ENCODE measurements at places on chromosomes 1 and 21.

- ATAC-seq, result no peak
These were observed 36.9 kb upstream of the BACH1 start for GRCh38 chr21:29261555-29262540.

DNA sequence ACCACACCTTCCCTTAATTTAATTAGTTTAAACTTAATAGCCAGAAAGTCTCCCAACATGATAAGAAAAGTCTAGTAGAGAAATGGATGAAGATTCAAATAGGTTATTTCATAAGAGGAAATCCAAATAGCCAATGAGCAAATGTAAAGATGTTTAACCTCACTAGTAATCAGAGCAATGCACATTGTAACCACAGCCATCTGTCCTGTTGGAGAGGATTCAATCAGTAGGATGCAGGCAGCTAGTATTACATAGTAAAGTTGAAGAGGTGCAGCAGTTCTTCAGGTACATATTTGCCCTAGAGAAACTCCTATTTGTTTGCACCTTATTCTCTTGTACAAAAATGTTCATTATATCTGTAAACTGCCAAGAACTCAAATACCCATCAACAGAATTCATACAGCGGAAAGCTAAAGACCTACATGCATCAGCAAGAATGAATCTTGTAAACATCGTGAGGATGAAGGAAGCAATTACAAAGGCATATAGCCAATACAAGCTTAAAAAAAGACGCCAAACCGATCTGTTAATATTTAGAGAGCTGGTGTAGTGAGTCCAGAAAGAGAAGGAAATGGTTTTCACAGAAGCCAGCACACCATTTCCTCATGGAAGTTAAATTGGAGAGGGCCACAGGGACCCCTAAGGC, 27.9 kb downstream of the DIP2A start:
- ATAC-seq, result no peak

GRCh38 chr1:204130981-204131892, 20.6 kb downstream of the ETNK2 start:
- no peak for ATAC-seq

- ATAC-seq, result peak; percentile 58
These were observed 17.1 kb downstream of the ZP4 start for GRCh38 chr1:237873487-237874211.

DNA sequence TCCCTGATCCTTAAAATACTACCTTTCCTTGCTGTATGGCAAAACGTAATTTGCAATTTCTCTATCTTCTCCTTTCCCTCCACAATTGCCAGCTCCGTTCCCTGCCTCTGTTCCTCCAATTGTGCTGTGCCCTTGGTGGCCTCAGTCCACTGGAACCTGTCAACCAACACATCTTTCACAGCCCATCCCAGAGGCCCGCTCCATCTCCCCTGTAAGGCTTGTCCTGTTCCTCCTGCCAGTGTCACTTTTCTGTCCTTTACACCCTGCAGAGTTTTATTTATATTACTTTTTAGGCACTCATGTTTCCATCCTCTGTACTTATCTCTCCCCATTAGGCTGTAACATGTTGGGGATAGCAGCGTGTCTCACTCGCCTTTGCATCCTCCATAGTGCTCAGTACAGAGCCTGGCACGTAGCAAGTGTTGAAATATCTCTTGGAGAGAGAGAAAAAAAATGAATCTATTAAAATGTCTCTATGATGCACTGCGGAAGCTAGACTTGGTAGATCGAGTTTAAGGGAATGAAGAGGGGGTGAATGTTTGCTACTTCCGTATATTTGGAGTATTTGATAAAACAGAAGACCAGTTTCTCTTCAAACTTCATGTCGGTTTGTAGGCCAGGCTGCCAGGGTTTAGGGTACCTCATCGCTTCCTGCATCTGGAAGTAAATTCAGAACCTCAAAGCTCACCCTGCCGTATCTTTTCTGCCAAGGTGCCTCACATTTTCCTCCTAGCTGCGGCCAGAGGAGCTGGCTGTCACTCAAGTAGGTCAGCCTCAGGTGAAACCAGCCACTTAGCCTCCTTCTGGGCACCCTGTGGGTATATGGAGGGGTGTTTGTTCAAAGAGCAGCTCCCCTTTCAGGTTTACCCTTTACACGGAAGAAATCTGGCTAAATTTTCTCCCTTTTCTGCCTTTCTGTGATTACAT, 303.8 kb downstream of the TM2D1 start:
- ATAC-seq, result no peak

DNA sequence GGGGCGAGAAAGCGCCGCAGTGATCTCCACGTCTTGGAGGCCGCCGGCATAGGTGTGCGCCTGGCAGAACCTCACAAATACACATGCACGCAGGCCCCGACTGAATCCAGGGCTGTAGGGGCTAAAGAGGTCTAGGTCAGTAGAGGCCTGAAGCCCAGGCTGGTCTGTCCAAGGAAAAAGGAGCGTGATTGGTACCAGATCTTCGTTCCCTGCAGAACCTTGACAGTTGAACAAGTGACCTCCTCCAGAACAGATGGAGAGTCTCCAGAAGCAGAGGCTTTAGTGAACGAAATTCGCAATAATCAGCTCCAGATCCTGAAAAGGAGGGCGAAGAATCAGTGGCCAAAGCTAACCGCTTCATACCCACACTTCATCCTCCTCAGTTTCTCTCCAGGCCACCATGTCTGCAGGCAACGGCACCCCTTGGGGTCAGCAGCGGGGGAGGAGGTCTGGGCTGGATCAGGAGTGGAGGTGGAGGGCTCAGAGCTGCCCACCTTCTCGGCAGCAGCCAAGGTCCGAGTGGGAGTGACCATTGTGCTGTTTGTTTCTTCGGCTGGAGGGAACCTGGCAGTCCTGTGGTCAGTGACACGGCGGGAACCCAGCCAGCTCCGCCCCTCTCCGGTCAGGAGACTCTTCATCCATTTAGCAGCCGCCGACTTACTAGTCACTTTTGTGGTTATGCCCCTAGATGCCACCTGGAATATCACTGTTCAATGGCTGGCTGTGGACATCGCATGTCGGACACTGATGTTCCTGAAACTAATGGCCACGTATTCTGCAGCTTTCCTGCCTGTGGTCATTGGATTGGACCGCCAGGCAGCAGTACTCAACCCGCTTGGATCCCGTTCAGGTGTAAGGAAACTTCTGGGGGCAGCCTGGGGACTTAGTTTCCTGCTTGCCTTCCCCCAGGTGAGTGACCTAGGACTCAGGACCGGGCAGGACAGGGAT, 749 bp upstream of the PEX11B start:
- ATAC-seq, result peak; percentile 94

GRCh38 chr1:229885568-229886495, 181.2 kb upstream of the GALNT2 start:
- no peak for ATAC-seq

DNA sequence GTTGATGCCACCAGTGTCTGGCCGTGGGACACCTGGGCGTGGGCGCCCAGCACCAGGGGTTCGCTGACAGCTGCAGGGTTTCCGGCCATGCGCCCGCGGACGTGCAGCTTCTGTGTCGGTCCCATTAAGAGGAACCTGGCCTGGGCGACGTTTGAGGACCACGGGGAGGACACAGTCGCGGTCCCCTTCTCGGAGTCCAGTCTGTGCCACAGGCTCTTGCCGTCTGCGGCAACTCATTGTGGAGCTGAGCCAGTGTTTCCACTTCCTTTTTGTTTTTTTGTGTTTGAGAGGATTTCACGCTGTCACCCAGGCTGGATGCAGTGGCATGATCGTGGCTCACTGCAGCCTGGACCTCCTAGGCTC, 1.6 kb upstream of the C1orf159 start:
- no peak for ATAC-seq

GRCh38 chr1:212484701-212485570, 52.2 kb downstream of the NENF start:
- ATAC-seq, result no peak

DNA sequence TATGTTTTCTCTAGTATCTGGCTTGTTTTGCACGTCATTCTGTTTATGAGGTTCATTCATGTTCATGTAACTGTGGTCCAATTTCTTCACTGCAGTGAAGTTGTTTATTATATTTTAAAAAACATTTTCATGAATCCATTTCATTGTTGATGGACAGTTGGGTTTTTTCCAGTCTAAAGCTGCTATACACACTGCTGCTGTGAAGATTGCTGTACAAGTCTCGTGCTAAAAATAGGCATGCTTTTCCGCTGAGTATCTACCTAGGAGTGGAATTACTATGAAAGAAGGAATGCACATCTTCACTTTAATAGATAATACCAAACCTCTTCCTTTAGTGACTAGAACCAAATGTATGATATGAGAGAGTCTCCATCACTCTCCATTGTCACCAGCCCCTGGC, 49.0 kb upstream of the ETS2 start:
- ATAC-seq, result no peak

GRCh38 chr1:226619031-226619430, 70.5 kb downstream of the STUM start:
- no peak for ATAC-seq

GRCh38 chr1:204459706-204460105, 34.9 kb downstream of the PIK3C2B start:
- no peak for ATAC-seq

GRCh38 chr1:186915555-186915954, 86.8 kb downstream of the PLA2G4A start:
- no peak for ATAC-seq

DNA sequence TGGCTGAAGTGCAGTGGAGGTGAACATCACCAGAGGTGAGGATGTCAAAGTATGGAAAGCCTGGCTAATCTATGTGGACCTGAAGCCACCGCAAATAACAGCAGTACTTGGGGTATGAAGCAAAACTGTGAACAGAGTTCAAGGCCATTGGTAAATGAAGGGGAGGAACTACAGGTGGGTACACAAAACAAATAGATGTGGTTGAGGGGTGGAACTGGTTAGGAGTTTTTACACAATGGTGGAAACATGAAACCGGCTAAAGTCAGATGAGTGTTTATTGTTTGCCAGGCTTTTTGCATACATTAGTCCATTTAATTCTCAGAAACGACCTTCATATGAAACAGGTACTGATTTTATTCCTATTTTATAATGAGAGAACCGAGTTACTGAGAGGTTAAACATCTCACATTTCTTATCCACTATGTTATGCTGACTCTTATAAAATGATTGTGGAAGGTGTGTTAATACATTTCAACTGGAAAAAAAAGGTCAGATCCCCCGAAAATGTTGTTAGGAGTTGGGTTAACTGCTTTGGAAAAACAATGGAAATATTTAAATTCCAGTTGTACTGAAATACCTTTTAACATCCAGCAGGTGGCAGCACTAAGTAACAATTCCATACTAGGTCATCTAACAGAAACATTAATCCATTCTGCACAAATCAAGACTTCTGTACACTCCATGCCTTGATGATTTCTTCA, 44.3 kb upstream of the GTF2B start:
- ATAC-seq, result no peak

DNA sequence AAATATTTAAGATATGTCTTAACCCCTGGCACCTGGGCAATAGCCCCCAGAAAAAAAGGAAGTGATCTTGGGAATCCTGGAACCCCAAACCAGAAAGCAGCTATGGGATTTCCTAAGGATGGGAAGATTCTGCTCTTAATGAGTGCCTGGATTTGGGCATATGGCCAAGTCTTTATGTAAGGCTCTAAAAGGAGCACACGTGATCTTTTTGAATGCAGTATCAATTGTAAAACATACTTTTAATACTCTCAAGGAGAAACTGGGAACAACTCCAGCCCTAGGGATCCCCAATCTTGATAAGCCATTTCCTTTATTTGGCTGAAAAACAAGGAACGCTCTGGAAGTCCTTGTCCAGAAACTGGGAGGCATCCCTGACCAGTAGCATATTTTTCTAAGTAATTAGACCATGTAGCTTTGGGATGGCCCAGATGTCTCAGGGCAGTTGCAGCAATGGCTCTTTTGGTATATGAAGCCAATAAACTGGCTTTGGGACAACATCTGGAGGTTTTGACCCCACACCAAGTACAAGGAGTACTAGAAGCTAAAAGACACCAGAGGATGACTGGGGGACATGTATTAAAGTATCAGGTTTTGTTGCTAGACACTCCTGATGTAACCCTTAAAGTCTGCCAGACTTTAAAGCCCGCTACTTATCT, 80.9 kb upstream of the KIAA0040 start:
- no peak for ATAC-seq

DNA sequence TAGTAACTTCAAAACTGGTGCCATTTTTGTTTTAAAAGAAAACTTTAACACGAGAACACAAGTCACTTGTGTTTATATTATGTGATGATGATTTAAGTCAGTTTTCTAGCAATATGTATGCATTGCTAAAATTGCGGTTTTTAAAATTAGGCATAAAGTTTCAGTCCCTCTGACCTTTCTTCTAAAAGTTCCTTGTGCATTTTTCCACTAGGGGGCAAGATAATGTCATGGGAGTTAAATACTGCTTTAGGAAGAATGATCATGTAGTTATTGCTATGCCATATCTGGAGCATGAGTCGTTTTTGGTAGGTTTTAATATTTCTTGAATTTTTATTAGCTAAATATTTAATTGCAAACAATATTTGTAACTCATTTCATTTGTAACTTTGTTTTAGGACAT, 10.7 kb downstream of the CDC7 start:
- no peak for ATAC-seq

DNA sequence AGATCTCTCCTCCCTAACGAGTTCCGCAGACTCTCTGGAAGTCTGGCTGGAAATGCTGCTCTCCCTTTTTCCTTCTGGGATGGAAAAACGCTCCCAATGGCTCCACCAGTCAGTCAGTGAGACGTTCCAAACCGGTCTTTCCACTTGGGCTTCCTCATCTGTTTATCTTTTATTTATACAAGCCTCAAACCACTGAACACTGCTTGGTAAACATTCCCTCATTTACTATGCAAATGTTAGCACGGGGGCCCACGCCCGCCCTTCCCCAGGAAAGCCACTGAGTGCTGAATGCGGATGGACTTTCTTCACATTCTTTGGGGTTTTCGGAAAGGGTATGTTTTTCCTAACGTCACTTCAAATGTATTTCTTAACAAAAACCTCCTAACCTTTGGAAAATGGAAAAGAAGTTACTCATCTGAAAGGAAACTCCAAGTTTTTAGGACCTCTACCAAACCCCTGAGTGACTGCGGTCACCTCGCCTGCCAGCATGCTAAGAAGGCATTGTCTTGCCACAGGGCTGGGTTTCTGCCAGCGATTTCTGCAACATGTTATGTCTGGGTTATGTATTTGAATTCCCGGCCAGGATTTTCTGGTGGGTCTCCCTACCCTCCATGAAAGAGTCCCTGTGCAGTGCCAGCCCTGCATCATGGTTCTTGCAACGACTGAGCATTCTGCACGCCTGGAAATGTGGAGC, 14.0 kb upstream of the UMODL1 start:
- no peak for ATAC-seq

GRCh38 chr1:91613595-91613994, 112.9 kb downstream of the CDC7 start:
- ATAC-seq, result no peak

Data from activated T-helper 17 cell treated with anti-CD3 and anti-CD28 coated beads, Interleukin-2, amount 50 U/mL, for 72 hours (primary cell).